ENCODE measurements at places on chromosomes 4 and X.

DNA sequence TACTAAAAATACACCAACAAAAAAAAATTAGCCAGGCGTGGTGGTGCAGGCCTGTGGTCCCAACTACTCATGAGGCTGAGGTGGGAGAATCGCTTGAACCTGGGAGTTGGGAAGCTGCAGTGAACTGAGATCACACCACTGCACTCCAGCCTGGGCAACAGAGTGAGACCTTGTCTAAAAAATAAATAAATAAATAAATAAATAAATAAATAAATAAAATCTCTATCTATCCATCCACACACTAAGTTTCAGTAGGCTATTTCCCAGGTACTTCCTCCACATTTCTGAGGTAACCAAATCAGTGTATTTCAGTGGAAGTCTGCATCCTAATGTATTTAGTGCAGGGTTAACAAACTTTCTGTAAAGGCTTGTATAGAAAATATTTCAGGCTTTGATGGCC, 10.9 kb downstream of the ABRAXAS1 start:
- DNase-seq: no peak

- DNase-seq: no peak
These were observed 333.9 kb upstream of the DDX53 start for GRCh38 chrX:22665818-22666217.

DNA sequence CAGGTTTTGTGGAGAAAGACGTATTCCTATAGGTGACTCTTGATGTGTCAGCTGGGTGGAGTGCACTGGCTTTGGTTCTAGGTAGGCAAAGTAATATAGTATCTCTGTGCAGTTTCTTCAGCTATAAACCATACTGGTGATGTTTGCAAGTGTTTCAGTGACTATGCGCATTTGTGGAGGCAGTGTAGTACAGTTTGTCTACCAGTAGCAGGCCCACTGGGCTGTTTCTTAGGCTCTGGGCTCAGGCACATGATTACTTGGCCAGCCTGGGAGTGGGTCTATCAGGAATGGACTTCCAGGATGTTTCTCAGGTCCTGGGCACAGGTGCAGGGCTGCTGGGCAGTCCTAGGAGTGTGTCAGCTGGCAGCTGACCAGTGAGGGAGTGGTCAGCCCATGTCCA, 51.9 kb upstream of the INTU start:
- DNase-seq: no peak

- DNase-seq: no peak
These were observed 94.2 kb downstream of the CXCL13 start for GRCh38 chr4:77699731-77700210.

GRCh38 chrX:4876268-4876667, 1162.8 kb upstream of the PRKX start:
- no peak for DNase-seq

DNA sequence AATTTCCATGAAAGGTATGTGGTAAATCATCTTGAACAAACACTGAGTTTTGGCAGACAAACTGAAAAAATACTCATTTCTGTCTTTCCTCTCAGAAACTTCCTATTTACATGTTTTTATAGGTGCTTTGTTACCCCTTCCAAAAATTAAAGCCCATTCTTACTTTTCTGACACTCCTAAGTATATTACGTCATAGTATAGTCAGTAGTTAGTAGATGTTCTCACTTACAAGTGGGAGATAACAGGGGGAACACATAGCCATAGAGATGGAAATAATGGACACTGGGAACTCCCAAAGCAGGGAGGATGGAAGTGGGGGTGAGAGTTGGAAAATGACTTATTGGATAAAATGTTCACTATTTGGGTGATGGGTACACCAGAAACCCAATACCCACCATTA, 28.8 kb downstream of the TXK start:
- DNase-seq: no peak

DNA sequence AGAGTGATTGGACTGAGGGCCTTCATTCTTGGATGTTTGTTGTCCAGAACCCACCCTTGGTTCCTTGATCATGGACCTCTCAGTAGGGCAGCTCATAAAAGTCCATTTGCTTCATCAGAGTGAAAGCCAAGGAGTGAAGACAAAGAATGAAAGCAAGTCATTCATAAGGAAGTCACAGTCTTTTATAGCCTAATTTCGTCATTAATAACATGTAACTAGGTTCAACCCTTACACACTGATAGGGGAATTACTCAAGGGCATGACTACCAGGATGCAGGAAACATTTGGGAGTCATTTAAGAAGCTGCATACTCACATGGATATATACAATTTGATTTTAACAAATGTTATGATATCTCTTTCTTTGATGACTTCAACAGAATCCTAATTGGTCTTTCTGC, 95.2 kb downstream of the RPA4 start:
- no peak for DNase-seq

Measured in stimulated activated CD8-positive, alpha-beta memory T cell treated with anti-CD3 and anti-CD28 coated beads, Interleukin-4, amount 100 ng/mL, for 4 hours (primary cell).